ENCODE measurements at places on chromosomes 3 and 15.

DNA sequence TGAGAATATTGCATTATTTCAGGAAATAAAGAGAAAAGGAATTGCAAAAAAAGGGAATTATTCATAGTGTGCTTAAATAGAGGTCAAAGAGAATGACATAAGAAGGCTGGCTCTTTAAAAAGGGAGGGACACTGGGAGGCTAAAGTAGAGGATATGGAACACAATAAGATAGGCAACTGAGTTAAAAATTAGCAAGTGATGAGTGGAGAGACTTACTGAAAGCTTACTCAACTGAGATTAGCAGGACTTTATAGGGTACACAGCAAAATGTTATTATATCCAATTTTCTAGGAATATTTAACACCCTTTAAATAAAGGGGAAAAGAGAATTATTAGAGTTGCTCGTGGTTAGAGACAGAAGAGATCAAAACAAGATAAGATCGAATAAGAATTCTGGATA lies 375.2 kb downstream of the LSAMP start:
- no peak for DNase-seq

- peak; percentile 68 for DNase-seq
These were observed 19.2 kb upstream of the KPNA1 start for GRCh38 chr3:122533931-122534334.

- DNase-seq, result no peak
These were observed 1200.4 kb upstream of the EPHA6 start for GRCh38 chr3:95613993-95614392.

DNA sequence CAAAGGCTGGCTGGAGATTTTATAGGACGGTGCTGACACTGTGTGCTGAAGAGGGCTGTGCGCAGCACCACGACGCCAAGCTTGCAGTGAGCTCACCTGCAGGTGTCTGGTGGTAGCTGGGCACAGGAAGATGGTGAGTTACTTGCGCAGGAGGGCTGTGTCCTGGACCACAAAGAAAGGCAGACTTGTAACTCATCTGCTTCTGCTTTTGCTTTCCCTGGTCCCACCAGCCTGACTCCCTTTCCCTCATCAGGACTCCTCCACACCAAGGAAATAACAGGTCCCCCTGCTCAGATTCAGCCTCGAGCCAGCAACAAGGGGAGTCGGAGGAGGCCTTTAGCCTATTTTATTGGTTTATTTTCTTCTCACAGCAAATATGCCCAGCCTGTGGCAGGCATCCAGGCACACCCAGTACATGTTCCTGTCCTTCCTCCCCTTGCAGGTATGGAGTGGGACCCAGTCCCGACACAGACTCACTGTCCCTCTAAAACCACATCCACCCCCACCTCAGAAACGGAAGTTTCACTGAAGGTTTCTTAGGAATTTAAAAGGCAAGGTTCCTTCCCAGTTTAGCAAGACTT lies 35.6 kb upstream of the FLNB start:
- no peak for DNase-seq

- peak; percentile 86 for DNase-seq
These were observed 226.8 kb upstream of the IGF1R start for GRCh38 chr15:98421419-98422129.

DNA sequence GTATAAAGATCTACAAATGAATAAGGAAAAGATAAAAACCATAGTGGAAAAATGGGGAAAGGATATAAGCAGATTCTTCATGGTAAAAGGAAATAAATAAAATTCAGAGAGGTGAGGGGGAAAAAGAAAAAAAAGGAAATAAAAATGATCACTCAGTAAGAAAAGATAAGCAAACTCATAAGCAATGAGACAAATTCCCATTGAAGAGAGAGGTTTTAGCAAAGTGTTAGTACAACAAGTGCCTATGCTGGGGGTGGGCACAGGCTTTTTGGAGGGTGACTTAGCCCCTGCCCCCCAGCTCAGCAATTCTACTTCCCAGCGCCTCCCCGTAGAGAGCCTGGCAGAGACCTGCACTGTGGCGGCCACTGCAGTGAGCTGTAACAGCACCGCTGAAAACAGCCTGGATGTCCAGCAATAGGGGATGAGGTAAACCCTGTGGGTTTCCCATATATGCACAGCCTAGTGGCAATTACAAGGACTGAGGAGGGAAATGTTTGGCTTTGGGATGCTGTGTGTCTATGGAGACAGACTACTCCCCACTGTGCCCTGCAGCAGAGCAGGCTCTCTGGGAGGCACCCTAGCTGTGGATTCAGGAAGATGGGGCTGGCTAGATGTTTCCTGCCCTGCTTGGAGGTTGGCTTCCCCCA lies 23.7 kb upstream of the SFMBT1 start:
- peak; percentile 17 for DNase-seq

GRCh38 chr3:187746442-187747281 lies 1.4 kb upstream of the BCL6 start:
- peak; percentile 51 for DNase-seq

DNA sequence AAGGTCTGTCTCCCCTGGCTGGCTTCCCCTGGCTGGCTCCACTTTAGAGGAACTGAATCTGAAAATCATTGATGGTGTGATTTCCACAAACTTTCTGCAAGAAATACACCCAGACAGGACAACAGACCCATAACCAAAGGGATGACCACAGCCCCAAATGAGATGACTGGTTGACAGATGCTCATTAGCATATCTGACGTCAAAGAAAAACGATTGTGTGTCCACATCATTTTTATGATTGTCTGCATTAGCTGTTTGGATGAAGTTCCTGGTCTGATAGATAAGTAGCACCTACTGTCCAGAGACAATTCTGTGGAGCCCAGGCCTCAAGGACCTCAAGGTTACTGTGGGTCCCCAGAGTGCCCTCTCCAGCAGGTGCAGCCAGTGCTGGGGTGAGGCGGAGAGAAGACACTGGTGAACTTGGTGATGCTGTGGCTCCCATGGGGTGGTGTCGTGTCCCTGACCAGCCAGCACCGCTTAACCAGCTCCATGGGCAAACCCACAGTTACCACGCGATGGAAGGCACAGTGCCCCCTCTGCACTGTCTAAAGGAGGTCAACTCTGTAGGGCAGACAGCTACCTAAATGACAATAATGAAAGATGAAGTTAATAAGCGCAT lies 127.4 kb downstream of the NSMCE3 start:
- no peak for DNase-seq

- no peak for DNase-seq
These were observed 6.2 kb upstream of the ATP13A4 start for GRCh38 chr3:193560870-193561269.

DNA sequence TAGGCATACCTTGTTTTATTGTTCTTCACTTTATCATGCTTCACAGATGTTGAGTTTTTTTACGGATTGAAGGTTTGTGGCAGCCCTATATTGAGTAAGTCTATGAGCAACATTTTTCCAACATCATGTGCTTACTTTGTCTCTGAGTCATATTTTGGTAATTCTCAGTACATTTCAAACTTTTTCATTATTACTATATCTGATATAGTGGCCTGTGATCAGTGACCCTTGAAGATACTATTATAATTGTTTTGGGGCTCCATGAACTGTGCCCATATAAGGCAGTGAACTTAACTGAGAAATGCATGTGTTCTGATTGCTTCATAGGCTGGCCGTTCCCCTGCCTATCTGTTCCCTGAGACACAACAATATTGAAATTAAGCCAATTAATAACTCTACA lies 42.8 kb upstream of the NSMCE3 start:
- no peak for DNase-seq

GRCh38 chr15:67373971-67374370 lies 119.4 kb downstream of the IQCH start:
- DNase-seq, result no peak

DNA sequence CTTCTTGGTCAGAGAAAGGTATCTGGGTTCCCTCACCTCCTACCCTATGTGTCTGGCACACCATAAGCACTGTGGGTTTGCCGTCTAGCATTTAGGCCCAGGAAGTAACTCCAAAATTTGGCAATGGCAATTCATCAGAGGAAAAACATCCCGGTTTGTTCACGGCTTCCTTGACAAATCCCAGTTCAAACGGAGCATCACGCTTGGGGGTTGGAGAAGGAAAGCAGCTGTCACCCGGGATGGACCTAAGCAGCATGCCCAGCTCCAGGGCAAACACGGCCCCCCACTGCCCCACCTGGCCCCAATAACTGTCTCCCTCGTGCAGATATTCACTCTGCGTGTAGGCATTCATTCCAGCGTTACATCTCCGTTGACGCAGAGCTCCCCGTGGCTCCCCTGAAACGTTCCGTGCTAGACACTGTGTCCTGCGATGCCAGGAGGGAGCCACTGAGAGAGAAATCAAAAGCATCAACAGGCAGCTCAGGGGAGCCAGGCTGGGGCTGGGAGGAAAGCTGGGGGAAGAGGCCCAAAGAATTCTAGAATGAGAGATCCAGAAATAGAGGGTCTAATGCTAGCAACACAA lies 41.4 kb downstream of the NTRK3 start:
- no peak for DNase-seq

GRCh38 chr3:53328746-53329145 lies 18.6 kb downstream of the DCP1A start:
- peak; percentile 14 for DNase-seq

GRCh38 chr3:190265796-190266195 lies 56.5 kb downstream of the CLDN1 start:
- DNase-seq, result no peak

DNA sequence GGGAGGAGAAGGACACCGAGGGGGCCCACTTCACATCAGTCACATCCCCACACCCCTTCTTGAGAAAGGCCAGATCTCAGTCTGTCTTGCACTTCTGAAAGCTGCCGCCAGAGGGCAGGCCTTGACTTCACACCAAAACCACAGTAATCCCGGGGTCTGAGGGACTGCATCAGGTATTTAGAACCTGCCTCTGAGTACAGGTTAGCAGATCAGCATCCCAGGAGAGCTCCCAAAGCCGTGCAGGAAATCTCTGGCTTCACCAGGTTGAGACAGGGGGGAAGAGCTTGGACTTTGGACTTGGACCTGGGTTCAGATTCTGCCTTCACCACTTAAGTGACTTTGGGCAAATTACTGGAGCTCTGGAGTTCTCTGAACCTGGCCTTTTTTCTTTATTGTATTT lies 50.3 kb downstream of the LHFPL4 start:
- DNase-seq, result peak; percentile 96

GRCh38 chr3:30628901-30629590 lies 22.6 kb downstream of the TGFBR2 start:
- peak; percentile 5 for DNase-seq

DNA sequence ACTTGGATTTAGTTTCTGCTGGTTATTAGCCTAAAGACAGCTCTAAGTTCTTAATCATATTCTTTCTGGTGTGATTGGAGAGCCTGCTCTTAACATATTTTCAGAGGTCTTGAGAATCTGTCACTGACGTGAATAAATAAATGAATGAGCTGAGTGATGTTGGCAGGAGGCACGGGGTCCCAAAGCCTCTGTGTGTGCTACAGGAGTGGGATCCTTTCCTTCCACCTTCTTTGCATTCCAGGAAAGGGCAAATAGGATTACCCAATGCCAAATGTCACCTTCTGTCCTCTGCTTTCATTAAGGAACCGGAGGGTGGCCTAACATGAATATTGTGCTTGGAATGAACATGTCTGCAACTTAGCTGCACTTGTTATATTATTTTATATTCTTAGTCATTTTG lies 53.1 kb downstream of the CD47 start:
- no peak for DNase-seq

- DNase-seq, result no peak
These were observed 91.4 kb upstream of the TJP1 start for GRCh38 chr15:29913528-29914135.

DNA sequence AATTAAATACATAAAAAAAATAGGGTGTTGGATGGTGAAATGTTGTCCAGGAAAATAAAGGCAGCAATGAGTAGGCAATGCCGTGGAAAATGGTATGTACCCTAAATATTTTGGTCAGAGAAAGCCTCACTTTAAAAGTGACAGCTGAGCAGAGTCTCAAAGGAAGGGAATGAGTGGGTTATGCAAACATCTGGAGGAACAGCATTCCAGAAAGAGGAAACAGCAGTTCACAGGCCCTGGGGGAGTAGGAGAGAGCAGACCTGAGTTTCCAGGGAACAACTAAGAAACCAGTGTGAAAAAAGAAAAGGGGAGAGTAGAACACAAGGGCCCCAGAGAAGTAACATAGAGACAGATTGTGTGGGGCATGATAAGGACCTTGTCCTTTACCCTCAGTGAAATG lies 230.0 kb upstream of the CNTN3 start:
- DNase-seq, result peak; percentile 1

- peak; percentile 68 for DNase-seq
These were observed 155.1 kb upstream of the FRMD4B start for GRCh38 chr3:69540706-69541581.

DNA sequence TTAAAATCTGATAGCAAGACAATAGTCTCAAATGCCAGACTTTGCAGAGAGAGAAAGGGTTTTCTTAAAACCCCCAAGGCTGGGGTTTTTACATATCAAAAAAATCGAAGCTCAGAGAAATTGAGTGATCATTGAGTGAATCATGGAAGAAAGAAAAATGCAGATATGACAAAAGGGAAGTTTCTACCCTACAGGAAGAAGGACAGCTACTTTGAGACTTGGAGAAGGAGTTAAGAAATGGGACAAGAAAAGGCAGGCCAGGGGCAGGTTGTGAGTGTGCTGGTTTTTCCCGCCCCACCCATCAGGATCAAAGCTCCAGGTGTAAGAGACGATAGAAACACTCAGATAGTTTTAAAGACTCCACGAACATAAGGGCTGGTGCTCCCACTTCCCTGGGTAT lies 18.6 kb downstream of the TMEM158 start:
- DNase-seq, result no peak

GRCh38 chr15:85751291-85752123 lies 43.2 kb downstream of the KLHL25 start:
- peak; percentile 69 for DNase-seq

GRCh38 chr3:129442947-129443346 lies 2.9 kb downstream of the IFT122 start:
- DNase-seq, result no peak

DNA sequence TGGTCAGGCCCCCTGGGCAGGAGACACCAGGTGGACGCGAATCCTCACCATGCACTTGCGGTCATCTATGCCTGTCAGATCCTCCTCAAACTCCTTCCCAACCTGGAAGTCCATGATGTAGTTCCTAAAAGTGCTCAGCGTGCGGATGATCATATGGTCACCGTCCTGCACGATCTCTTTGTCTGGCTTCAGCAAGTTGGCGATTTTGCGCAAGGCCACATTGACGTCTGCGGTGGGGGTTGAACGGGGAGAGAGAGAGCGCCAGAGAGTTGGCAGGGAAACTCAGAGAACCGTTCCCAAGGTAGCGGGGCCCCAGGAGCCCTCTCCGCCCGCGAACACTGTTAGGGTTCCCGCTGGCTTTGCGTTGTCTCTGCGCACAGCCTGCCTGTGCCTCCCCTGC lies 809 bp downstream of the RBP1 start:
- DNase-seq, result peak; percentile 49

DNA sequence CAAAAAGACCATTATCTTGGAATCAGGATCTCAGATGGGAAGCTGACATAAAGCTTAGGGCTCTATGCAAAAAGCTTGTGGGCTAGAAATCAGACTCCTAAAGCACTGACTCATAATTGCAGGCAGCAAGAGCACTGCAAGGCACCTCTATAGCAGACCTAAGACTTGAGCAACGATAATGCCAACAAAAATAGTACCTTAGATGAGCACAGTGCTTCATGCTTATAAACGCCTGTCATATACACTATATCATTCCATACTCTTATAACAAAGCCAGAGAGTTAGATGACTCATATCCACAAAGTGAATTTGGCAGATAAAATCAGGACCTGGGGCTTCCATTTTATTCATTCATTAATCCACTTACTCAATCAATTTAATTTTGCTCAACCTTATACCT lies 560.8 kb downstream of the MCTP2 start:
- DNase-seq, result no peak

GRCh38 chr3:43523454-43524053 lies 98.3 kb downstream of the ANO10 start:
- no peak for DNase-seq

All from ELF-1 (cell line).